Aorta (tissue), 5 donors: ENCODE measurements at places on chromosomes 3 and 15. TPM values are rescaled to one million over a fixed set of nuclear protein-coding genes. Genes with fewer than 3 reads are reported as not detected.

- DNase-seq, result no peak
Observed at GRCh38 chr3:12579456-12579855, 22.6 kb downstream of the MKRN2 start.

GRCh38 chr3:15514663-15515340, 6.7 kb downstream of the COLQ start:
- no peak for DNase-seq

Gene ARNT2
- 16.2 TPM for total RNA-seq

DNA sequence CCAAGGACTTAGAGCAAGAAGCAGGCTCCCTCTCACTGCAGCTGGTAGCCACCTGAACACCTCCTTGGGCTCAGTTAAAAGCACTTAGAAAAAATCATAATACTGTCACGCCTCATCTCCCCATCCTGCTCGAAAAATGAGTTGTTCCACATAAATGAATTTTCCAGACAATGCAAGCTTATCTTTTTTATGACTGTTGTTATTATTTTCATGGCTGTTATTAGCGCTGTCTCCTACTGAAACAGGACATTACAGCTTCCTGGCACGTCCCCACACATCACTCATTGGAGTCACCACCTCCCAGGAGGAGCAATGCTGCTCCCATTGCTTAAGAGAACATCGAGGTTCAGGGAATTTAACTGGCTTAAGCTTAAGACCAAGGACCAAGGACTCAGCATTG, 26.5 kb downstream of the CCDC33 start:
- DNase-seq, result no peak
